ENCODE measurements at places on chromosomes 3 and 15.

DNA sequence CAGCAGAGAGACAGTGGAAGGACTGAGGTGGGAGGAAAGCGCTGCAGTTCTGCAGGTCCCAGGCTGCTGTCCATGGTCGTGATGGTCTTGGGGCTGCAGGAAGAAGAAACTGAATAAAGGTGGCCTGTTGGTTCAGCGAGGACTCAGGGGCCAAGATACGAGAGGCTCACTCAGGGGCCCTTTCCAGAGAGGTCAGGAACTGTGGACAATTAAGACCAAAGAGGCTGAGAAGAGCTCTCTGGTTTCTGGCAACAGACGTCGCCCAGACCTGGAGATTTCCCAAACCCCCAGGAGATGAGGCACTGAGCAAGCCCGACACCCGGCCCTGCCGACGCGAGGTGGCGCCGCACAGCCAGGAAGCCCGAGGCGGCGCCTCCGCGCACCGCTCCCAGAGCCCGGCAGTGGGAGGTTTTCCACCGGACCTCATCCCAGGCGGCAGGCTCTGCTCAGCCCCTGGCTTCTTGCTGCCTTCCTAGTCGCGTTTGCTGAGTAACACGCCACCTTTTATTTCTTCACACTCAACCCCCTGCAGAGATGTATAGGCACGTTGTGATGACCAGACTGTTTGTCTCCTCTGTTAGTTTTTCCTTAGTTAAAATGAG, 56.4 kb upstream of the ARRDC4 start:
- peak; percentile 49 for DNase-seq

GRCh38 chr15:27683121-27683520, 416.0 kb downstream of the OCA2 start:
- DNase-seq: no peak

GRCh38 chr3:52434491-52435115, 10.3 kb downstream of the SEMA3G start:
- no peak for DNase-seq

DNA sequence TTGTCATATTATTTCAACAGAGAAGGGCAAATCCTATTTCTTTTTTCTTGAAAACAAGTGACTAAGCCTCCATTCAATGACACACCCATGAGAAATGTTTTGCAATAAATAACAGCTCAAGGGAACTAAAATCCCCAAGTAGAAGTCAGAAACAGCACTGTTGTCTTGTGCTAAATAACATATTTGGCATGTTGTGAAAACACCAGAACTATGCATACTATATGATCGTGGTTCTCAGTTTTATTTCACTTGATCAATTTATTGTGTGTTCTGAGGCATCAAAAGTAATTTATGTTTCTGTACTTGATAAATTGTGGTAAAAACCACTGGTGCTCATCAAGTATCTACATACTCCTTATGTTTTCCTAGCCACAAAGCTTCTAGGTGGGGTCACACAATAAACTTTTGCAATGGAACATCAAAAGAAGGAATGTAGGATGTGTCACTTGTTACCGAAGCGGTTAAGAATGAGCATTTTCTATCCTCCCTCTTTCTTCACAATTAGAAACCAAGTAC, 691.7 kb upstream of the CBLB start:
- no peak for DNase-seq

DNA sequence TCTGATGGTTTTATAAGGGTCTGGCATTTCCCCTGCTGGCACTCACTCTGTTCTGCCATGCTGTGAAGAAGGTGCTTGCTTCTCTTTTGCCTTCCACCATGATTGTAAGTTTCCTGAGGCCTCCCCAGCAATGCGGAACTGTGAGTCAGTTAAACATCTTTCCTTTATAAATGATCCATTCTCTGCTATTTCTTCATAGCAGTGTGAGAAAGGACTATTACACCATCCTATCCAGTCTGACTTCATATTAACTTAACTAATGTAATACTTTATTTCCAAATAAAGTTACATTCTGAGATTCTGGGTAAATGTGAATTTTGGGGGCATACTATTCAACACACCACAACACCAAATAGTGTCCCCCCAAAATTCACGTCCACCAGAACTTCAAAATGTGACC, 22.2 kb upstream of the MAP3K13 start:
- no peak for DNase-seq

DNA sequence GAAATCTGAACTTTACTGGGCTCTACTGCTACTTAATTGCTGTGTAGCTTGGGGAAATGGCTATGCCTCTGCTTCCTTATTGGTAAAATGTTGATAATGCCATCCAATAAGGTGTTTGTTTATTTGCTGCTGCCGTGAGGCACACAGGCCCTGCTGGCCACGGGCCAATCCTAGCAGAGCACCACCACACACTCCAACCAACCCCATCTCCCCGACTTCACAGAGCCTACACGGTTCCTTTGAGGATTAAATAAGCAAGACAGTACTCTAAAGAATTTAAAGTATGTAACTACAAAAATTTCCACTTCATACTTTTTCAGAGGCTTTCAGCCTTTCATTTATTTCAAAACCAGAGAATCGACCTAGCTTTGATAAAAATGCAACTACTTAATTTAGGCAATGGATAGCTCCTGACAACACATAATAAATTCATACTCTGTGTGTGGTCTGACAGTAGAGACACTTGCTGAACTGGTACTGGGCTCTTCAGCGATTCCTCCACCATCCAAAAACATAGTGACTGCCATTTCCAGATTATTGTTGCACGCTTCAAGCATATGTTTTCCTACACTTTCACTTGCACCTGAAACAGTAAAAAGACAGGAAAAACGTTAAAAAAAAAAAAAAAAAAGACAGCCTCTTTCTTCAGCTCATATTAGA, 25.3 kb downstream of the UBXN7 start:
- DNase-seq: no peak

GRCh38 chr3:150870406-150870805, 34.8 kb downstream of the MINDY4B start:
- no peak for DNase-seq

DNA sequence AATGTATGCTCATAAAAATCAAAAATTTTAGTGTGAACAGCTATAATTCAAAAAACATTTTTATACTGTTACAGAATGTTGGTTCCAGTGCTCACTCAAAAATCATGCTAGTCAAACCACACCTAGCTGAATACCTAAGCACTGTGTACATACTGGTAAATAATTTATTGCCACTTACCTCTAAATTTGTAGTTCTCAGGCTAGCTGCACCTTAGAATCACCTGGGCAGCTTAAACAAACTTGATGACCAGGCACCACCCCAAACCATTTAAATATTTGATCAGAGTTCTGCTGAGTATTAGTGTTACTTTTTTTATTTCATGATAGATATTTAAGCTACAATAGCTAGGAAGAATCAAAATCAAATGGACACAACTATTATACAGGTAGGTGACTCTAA, 32.3 kb upstream of the TMCO5A start:
- no peak for DNase-seq

DNA sequence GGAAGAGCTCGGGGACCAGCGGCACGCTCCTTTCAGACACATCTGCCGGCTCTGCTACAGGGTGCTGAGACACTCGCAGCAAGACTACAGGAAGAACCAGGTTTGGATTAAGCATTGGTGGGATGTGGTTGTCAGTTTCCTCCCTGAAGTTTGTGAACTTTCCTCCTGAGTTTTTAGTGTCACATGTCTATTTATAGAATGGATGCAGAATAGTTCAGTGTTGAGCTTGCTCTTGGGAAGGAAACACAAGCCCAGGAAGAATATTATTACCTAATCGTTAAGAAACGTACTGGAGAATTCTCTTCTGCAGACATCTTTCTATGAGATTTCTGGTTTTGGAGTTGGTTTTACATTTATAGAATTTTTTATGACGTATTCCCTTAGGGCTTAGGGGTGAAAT, 172.0 kb downstream of the ITPR1 start:
- DNase-seq: no peak

- no peak for DNase-seq
These were observed 1.7 kb upstream of the IP6K1 start for GRCh38 chr3:49788056-49788455.

DNA sequence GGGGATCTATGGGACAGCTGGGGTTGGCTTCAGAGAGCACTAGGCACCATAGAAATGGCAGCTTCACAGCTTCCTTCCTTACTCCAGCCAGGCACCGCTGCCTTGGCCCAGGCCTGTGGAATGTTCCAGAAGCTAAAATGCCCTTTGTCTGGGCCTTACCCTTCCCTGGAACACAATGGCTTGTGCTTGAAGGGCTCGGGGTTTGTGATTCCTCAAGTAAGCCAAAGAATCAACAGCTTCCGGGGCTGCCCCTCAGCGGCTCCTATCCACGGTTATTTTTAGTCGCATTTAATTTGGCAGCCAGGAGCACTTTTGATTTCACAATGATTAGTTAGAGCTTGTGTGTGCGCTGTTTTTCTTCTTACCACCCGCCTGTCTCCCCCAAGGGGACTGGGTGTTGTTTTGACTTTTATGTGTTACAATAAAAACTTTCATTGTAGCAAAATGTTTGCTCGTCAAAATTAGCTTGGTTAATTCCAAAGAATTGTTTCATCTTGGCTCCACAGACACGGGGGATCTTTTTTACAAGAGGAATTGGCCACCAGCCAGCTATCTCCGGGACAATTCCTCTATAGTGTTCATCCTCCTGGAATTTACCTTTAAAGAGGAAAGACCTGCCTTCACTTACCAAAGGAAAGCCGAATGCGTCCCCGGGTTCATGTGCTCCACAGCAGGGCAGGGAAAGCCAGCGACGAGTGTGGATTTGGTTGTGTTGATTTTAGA, 73.8 kb downstream of the TLE3 start:
- DNase-seq: no peak

- no peak for DNase-seq
These were observed 24.2 kb upstream of the NR2F2 start for GRCh38 chr15:96306321-96306720.

GRCh38 chr3:127734754-127735473, 62.2 kb downstream of the ABTB1 start:
- no peak for DNase-seq

GRCh38 chr3:154059833-154060232, 61.4 kb upstream of the ARHGEF26 start:
- DNase-seq: no peak

GRCh38 chr15:64149893-64150578, 1.5 kb upstream of the SNX22 start:
- DNase-seq: no peak

- no peak for DNase-seq
These were observed 3.5 kb downstream of the SLTM start for GRCh38 chr15:58929891-58930416.

- DNase-seq: no peak
These were observed 48.1 kb downstream of the CHSY1 start for GRCh38 chr15:101203607-101204189.

- DNase-seq: no peak
These were observed 159.5 kb downstream of the SQOR start for GRCh38 chr15:45794304-45794703.

DNA sequence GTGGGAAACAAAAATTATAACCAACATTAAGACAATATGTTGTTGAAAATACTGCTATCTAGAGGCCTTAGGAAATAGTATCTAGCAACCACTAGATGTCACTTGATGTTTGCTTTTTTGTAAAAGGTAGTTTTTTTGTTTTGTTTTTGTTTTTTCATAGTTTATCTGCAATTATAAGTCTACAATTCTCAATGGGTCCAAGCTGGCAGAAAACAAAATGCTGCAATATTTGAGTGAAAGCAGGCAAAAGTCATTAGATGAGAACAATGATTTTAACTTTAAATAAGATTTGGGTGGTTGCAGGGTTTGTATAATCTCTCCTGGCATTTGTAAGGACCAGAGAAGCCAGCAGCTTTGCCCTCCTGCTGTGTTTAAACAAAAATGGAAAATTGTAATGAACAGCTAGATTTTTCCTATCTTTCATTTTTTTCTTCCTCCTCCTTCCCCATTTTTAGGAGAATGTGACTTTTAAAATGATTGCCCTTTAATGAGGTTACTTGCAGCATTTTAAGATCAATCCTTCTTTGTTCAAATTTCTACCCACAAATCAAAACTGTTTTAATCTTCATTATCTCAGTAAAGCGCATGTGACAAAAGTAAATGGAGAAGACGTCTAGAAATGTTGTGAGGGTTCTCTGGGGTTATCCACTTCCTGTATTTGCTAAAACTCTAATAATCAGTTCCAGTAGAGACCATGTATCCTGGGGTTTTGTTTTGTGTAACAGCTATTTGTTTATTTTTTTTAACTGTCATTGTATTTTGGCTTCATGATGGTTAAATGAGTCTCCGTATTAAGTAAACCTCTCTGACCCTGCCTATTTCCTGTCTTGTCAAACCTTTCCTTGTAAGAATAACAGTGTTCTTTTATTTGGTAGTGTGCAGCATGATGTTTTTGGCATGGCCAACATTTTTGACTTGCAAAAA, 27.3 kb downstream of the DUT start:
- DNase-seq: no peak

GRCh38 chr3:143957453-143957852, 14.2 kb upstream of the DIPK2A start:
- DNase-seq: no peak

GRCh38 chr3:54342676-54343075, 220.3 kb downstream of the CACNA2D3 start:
- DNase-seq: no peak

DNA sequence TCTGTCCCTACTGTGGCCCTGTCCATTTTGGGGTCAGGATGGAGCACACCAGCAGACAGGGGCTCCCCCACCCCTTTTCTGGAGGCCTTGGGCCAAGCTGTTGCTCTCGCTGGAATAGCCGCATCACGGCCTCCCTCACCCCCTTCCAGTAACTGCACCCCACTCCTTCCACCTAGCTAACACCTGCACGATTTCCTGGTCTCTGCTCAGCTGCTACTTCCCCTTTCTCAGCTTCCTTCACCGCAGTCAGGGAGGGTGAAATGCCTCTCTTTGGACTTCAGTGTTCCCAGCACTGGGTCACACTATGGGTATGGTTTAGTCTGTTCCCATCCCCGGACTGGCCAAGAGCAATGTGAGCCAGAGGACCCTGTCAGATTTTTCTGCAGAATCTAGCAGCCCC, 400.2 kb downstream of the MCTP2 start:
- no peak for DNase-seq

GRCh38 chr3:97612632-97613031, 151.9 kb upstream of the ARL6 start:
- DNase-seq: no peak

DNA sequence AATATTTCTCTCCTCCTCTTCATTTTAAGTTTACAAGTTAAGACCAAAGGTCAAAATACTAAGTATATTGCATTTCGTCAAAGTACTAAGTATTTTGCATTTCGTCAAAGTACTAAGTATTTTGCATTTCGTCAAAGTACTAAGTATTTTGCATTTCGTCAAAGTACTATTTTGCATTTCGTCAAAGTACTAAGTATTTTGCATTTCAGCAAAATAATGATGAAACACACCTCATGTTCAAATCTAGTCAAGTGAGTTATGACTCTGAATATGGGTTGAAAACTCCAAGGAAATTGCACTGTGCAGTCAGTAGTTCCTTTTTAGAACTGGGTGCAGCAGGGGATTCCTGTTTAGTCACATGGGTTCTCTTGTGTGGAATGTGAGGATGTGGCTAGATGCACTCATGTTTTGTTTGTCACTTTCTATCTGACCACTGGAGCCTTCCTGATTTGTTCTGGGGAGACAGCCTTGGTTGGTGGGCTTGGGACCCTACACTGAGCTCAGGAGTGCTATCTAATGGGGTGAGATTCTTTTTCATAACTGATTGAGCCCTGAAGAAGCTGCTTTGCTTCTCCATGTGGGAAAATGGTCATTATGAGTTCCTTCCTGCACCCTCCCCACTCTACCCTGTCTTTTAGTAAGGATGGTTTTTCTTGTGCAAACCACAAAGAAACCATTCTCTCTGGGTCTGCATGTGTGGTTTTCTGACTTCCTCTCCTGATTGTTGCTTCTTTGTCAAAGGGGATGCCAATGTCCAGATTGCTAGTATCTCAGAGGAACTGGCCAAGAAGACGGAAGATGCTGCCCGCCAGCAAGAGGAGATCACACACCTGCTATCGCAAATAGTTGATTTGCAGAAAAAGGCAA, 73.4 kb downstream of the CCK start:
- DNase-seq: no peak

All from stimulated activated CD4-positive, alpha-beta T cell treated with anti-CD3 and anti-CD28 coated beads, Interleukin-15, amount 100 ng/mL, for 24 hours (primary cell).